ENCODE measurements at places on chromosomes 5 and 9.

- DNase-seq, result no peak
Observed at GRCh38 chr5:40873286-40873880, 32.2 kb downstream of the CARD6 start.

DNA sequence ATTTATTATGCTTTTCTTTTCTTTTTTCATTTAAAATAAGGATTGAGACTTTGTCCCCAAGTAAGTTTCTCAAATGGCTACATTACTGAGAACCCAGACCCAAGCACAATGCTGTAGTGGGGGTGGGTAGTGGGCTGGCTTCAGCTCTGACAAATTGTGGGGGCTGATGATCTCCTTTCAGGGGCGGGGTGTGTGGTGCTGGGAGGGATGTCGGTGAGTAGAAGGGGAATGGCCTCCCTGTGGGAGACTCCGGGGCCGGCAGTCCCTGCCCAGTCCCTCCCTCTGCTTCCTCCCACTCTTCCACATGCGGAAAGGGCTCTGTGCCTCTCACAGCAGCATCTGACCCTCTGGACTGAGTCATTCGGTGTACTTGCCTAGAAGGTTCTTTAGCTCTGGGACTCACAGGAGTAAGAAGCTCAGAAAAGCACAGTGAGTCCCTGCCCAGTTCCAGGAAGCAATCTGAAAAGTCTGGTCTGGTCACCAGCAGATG lies 14.3 kb downstream of the CD180 start:
- DNase-seq, result no peak

- DNase-seq, result no peak
Observed at GRCh38 chr5:168656633-168657032, 77.5 kb upstream of the PANK3 start.

GRCh38 chr9:133594310-133594709 lies 14.9 kb downstream of the FAM163B start:
- DNase-seq, result no peak

- no peak for DNase-seq
Observed at GRCh38 chr5:146817973-146818372, 60.6 kb downstream of the PPP2R2B start.

DNA sequence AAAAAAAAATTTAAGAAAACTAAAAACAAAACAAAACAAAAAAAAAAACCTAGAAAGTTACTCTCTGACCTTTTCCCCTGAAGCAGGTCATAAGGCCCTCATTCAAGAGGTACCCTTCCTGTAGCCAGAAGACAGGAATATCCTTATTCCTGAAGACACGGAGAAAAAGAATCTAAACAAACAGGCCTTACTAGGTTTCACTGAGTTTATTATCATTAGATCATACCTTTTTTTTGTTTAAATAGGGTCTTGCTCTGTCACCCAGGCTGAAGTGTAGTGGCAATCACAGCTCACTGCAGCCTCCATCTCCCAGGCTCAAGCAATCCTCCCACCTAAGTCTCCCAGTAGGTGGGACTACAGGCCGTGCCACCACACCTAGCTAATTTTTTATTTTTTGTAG lies 11.7 kb upstream of the CDKN2AIPNL start:
- DNase-seq, result no peak

DNA sequence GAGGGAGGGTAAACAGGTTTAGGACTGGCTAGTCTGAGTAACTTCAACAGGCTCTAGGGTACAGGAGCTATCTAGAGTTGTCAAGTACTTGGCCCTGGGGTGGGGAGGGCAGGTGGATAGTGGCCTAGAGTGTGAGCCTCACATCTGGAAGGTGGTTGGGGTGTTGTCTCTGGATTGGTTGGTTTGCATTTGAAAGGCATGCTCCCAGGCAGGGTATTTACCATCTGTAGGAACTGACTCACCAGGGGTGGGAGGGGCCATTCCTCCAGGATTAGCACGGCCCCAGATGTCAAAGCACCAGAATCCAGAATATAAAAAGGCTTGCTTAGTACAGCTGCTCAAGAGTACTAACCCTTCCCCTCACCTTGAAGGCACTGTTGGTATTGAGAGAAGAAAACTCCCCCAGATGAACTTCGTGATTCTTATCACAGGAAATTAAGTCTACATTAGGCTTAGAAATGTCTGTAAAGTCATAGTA lies 193.3 kb downstream of the NTRK2 start:
- DNase-seq, result no peak

DNA sequence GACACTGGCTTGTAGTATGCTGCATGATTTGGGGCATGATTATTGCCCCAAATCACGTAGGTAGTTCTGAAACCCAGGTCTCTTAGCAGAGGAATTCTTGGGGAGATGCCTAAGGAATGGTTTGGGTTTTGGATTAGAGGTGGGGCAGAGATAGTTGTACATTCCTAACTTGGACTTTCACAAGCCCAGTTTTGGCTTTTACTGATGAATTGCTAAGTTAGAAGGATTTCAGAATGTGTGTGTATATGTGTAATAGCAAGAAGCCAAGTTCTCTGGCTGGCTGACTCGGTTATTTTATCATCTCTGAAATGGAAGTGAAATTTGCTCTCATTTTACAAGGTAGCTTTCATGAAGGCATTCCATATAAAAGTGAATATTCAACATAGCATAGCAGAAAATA lies 23.8 kb upstream of the ZNF131 start:
- DNase-seq, result no peak

DNA sequence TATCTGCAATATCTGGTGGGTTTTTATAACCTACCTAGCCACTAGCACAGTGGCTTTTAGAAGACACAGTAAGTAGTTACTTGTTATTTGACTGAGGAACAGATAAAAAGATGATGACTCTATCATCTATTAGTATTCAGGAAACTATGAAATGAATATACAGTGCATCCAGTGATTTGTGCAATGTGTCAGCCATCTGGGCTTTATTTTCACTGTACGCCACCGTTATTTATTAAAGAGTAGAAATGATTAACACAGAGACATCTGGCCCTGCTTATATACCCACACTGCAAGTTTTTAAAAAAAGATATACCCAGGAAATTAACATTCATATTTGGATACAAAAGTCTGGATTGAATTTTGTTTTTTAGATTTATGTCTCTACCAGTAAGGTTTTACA lies 408.4 kb downstream of the PDE4D start:
- no peak for DNase-seq

- peak; percentile 56 for DNase-seq
Observed at GRCh38 chr5:177426566-177427210, at the start of gene GRK6. TSS of gene GRK6 (plus strand) at chr5:177426676. CDS start at chr5:177426846, 170 bp downstream.

DNA sequence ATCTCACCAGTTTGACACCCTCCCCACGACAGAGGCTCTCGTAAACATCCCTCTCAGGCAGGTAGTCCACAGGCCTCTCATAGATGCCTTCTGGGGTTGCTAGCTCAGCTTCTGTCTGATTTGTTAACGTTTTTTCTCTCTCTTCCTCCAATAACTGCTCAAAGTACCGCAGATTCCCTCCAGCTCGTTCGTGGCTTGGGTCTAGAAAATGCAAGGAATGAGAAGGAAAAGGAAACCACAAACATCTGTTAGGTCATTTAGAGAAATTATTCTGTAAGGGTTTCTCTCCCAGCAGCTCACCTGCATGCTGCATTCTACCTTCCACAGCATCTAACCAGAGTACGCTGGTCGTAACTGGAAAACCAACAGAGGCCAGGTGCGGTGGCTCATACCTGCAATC lies 18.5 kb downstream of the P4HA2 start:
- DNase-seq, result no peak

DNA sequence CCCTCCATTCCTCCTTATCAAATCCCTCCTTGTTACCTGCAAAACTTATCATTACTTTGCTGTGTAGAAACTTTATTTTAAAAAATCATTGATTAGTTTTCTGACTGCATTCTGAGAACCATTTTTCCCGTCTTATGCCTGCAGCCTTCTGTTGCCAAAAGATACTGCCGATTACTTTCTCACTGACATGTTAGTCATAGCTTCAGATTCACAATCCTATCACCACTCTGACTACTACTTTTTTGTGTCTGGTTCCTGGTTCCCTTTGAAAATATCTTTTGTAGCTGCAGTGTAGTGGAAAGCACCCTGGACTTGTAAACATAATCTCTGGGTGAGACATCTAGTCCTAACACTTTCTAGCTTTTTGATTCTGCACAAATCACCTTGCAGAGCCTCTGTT lies 71.7 kb downstream of the NR2F1 start:
- no peak for DNase-seq

GRCh38 chr5:105956456-105957196 lies 1714.1 kb downstream of the EFNA5 start:
- no peak for DNase-seq

GRCh38 chr5:54457094-54457862 lies 1.8 kb downstream of the HSPB3 start:
- no peak for DNase-seq

- DNase-seq, result no peak
Observed at GRCh38 chr5:133257977-133258376, 206.2 kb downstream of the HSPA4 start.

GRCh38 chr5:34847056-34847455 lies 8.1 kb downstream of the TTC23L start:
- DNase-seq, result no peak

DNA sequence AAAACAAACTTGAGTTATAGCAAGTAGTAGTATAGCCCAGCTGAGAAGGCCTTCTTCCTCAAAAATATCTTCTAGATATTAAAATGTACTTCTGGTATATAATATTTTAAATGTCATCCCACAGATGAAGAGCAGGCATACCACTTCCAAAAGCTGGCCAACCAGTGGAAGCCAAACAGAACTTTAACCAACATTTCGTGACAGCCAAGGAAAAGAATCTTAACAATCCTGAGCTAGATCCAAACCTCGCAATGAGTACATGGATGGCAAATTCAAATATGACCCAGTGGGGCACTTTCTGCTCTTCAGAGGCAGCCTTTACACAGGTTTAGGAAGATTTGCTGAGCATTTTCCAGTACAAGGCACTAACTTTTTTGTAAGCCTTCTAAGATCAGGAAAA lies 91.8 kb upstream of the ACO1 start:
- no peak for DNase-seq

DNA sequence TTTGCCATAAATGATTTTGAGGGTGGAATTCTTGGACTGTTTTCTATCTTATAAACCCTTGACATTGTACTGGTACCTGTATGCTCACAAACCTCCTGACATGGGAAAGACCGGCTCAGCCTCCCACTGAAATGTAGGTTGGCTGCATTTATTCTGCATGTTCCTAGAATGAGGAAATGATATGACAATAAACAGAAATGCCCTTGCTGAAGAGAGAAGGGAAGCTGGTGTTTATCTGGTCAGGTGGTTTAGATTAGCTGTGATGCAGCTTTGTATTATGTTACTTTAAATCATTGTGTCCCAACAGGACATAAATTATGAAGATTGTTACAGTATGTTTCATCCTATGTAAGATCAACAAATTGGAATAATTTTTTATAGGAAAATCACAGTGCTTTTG lies 23.1 kb upstream of the CATSPER3 start:
- DNase-seq, result no peak

GRCh38 chr5:55864606-55865541 lies 13.7 kb downstream of the IL31RA start:
- DNase-seq, result no peak

DNA sequence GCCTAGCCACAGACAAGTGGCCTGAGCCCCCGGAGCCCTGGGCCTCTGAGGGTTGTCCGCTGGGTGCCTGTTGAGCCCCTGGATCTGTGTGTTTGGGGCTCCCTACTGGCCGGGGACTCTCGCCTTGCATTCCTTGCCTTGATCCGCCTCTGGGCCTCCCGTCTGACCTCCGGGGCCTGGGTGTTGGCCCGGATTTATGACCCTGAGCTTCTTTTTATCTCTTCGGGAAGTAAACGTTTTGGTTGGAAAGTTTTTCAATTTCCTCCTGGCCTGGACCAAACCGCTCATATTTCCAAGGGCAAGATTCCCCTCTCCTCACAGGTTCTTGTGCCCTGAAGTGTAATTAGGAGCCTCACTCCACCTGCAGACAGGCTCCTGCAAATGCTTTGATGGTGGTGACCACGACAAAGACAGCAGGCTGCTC lies 69.3 kb upstream of the EGFLAM start:
- no peak for DNase-seq

- DNase-seq, result no peak
Observed at GRCh38 chr5:130796032-130796431, 369.0 kb downstream of the HINT1 start.

- DNase-seq, result no peak
Observed at GRCh38 chr5:161302559-161302958, 244.0 kb downstream of the GABRB2 start.

DNA sequence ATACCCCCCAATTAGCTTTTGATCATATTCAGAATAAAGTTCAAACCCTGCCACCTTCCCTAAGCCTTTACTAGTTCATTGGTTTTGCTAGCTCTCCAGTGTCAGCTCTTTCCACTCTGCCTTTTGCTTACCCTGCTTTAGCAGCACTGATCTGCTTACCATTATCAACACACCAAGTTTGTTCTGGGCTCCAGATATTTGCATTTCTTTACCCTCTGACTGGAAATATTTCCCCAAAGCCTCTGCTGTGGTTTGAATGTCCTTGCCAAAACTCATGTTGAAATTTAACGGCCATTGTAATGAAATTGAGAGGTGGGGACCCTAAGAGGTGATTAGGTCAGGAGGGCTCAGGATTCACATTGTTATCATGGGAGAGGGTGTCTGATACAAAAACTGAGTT lies 99.5 kb downstream of the GCNT1 start:
- no peak for DNase-seq

DNA sequence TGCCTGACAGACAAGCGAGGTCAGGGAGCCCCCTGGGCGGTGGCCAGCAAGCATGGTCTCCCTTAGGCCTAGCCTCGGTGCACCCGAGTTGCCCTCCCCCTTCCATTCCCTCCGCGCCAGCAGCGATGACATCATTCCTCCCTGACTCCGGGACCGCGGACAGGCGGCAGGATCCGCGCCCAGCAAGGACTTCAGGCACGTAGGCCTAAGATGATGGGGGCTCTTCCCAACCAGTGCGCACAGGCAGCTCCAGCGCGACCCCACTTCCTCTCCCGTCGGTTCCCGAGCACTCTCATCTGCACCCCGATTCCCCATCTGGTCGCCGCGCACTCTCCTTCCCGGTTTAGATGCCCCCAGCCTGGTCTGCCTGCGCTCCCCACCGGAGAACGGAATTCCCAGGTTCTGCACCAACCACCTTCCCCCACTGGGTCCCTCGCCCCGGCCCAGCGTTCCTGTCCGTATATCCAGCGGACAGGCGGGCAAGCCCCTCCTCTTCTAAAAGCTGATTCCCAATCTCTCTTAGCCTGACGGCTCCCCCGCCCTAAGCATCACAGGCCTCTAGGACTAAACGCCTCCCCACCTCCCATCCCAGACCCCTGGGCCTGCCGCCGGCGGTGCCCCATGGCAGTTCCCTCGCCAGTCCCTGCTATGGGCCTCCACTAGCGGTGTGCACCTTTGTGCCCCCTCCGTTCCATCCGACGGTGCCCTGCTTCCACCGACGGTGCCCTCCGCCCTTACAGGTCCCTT lies 931 bp downstream of the FAM219A start:
- DNase-seq, result no peak
